ENCODE measurements at places on chromosomes 12 and 14. TPM values are rescaled to one million over a fixed set of nuclear protein-coding genes. Genes with fewer than 3 reads are reported as not detected.

DNA sequence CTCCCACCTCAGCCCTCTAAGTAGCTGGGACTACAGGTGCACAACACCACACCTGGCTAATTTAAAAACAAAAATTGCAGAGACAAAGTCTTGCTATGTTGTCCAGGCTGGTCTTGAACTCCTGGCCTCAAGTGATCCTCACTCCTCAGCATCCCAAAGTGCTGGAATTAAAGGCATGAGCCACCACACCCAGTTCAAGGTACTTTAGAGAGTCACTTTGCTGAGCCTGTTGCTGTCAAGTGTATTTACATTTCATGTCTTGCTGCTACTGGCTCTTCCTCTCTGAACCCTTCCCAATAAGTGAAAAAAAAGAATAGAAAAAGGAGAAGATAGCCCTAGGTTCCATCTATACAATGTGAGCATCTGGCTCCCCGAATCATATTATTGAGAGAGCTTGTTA lies 38.4 kb downstream of the SLCO1A2 start:
- no peak for DNase-seq

DNA sequence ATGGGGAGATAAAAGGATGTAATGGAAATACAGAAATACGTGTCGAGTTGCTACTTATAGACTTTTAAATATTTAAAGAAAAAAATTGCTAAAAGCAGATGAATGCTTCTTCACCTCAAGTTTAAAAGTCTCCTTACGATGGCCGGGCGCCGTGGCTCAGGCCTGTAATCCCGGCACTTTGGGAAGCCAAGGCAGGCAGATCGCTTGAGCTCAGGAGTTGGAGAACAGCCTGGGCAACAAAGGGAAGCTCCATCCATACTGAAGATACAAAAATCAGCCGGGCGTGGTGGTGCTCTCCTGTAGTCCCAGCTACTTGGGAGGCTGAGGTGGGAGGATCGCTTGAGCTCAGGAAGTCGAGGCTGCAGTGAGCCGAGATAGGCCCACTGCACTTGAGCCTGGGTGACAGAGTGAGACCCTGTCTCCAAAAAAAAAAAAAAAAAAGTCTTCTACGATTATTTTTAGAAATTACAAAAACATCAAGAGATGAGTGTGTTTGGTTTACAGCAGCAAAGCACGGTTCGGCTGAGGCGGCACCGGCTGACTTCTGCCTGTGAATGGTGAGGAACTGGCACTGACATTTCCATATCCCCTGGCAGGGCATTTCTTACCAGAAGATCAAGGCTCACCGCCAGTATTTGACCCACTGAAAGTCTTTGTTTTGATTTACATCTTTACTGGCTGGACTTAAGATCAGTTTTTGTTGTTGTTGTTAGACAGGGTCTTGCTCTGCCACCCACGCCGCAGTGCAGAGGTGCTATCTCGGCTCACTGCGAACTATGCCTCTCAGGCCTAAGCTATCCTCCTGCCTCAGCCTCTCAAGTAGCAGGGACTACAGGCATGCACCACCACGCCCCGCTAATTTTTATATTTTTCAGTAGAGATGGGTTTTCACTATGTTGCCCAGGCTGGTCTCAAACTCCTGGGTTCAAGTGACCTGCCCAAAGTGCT lies 3.9 kb upstream of the MTA1 start:
- DNase-seq: no peak

- DNase-seq: no peak
Observed at GRCh38 chr12:113468365-113469223, 3.1 kb downstream of the LHX5 start.

DNA sequence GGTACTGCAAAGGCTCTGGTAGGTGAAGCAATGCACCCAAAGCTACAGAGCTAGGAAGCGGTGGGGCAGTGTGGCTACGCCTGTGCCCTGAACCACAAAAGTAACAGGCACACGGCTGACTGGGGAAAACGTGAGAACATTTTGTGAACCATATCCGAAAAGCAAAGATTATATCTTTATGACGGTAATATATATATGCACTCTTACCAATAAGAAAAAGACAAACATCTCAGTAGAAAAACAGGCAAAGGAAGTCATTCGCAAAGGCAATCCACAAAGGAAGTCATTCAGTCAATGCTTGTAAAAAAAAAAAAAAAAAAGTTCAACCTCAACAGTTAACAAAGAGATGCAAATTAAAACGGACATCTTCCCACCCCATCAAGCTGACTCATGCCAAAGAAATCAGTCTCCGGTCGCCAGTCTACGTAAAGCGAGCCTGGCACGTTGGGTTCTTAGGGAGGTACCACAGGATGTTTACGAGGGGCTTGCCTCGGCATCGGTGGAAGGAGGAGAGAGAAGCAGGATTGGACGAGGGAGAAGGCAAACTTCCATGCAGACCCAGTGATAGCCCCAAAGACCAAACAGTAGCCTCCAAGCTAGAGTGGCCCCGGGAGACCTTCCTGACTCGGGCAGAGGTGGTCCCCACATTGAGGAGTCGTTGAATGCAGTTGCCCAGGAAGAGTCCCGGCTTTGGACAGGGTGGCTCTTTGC lies 39.4 kb upstream of the PPP2R5C start:
- DNase-seq: no peak

DNA sequence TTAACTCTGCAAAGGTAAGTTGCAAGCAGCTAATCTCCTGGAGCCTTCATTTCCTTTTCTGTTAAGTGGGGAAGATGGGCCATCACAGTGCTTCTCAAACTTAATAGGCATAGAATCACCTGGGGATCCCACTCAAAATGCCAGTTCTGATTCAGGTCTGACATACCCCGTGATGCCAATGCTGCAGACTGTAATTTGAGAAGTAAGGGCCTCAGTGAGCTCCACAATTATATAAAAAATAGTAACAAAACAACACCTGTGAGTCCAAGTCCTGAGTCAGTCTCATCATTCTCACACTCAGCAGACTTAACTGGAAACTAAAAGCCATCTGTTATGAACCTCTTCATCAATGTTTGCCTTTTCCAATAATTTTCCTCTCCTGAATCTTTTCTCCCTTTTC lies 10.8 kb upstream of the PSMA6 start:
- no peak for DNase-seq

GRCh38 chr12:112167718-112168525 lies 42.6 kb downstream of the TRAFD1 start:
- no peak for DNase-seq

GRCh38 chr12:112524676-112525425 lies 106.1 kb downstream of the PTPN11 start:
- DNase-seq: peak; percentile 66

DNA sequence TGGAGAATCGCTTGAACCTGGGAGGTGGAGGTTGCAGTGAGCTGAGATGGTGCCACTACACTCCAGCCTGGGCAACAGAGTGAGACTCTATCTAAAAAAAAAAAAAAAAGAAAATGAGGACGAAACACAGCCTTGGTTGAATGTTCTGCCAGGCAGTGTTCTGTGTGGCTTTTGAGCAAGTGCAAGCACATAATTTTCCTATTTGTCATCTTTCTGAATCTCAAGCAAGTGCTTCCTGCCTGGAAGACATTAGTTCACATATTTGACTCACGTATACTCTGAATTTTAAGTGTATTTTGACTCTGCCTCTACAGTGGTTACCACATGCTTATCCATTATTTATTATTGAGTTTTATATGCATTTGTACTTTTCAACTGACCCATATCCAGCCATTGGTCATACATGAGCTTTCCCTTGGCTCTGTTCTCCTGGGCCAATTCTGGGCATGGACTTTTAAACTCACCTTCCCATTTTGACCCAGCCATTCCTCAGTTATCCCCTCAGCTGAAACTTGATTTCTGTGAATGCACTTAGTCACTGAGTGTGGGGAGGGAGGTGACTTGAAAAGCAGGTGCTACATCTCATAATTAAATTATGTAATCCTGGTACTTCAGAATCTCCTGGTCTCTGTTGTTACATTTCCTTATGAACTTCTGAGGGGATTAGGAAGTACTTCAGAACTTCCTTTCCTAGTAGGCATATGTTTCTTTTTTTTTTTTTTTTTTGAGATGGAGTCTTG lies 8.1 kb downstream of the OR10G2 start:
- DNase-seq: peak; percentile 47

- no peak for DNase-seq
Observed at GRCh38 chr12:115440438-115440837, 756.5 kb upstream of the TBX3 start.

DNA sequence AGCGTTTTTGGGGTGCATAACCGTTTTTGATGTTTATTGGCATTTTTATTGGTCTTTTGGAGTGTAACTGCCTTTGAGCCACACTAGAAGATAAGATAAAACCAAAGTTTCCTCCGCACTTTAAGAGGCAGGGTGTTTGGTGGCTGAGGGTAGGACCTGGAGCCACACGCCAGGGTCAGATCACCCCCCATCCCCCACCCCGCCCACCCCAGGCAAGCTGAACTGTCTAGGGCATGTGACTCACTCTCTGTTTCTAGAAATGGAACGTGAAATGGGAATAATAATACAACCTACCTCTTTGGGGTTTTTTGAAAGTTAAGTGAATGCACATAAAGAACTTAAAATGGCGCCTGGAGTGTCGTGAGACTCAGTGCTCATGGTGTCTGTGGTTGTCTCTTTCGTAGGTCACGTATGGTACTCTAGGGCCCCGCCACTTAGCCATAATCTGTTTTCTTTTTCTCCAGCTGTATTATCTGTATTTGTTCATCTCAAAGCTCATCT lies 56.0 kb downstream of the PPP2R5C start:
- DNase-seq: no peak

DNA sequence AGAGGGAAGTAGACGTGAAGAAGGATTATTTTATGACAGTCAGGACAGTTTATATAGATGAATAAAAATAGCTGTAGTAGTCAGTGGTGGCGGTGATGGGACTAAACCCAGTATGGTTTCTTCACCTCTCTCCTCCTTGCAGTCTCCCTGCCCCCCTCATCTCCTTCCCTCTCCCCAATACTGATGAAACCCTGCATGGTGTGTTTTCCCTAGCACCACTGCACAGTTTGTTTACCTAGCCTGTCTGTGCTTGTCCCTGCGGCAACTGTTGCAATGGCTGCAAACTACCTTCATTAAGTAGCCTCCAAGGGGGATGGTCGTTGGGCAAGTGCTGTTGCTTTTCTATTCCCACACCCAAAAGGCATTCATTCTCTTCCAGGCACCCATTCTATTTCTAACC lies 14.7 kb downstream of the PCBP2 start:
- DNase-seq: peak; percentile 88

- DNase-seq: no peak
Observed at GRCh38 chr14:21486640-21487087, 9.7 kb downstream of the TOX4 start.

DNA sequence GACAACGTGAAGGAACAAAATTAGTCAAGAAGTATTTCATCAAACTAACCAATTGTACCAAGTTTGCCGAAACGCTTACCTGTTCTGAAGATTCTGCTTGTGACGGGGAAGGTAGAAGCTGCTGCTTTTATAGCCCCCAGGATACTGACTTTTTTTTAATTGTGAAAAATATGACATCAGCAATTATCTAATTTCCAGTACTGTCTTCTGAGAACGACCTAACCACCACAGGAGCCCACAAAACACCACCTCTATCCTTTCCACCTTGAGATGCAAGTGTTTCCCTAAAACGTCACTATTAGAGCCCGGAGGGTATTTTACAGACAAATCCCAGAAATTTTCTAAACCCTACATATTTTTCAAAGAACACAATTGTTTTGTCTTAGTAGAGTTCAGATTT lies at the start of gene IL22:
Gene IL22, minus strand, starts transcription at position 101 of the 400 bp plus-strand sequence. CDS start 156 bp downstream, outside the sequence.
- DNase-seq: no peak

DNA sequence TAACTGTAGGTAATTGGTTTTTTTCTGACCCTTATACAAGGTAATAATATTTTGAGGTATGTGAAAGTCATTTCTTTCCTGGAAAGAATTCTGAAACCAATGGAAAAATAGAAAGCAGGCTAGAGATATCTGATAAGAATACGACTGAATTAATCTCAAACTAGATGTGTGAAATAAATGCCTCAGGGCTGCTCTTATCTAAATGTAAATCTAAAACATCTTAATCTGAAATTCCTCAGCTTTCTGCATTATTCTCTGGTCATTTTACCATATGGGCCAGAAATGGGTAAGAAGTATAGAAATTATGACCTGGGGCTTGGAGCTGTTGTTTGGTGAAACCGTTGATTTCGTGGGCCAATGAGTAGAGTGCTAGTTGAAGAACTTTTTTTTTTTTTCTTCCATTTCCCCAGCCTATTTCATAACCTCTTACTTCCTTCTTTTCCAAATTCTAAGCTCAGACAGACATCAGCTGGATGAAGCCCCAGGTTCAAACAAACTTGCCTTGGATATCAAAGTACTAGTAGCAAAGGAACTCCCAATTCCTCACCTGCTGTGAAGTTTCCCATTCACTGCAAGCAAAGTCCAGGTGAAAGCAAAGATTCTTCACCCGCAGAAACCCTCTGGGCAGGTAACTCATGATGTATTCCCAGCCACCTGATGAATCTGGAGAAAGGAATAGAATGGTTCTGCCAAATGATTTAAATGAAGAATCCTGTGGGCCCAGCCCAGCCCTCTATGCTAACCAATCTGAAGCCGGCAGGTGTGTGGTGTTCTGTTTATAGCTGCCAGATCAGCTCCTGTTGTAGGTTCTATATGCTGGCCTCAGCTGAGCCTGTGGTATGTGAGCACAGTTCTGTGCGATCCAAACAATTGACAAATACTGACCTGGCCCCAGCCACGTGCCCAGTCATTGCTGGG lies 9.7 kb upstream of the FOS start:
- DNase-seq: no peak

DNA sequence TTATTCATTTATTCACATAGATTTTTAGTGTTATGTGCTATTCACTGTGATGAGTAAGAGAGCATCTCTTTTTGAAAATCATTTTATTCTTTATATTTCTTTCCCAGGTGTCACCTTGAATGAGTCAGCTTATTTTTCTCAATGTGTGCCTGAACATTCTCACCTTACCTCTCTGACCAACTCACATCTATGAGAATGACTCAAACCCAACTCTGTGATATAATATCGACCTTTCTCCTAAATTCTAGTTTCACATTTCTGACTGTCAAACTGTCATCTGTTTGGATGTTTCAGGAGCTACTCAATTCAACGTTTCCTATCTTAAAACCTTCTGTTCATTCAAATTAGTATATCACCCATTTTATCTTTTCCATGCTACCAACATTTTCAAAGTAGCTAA lies 630.8 kb downstream of the RERGL start:
- DNase-seq: peak; percentile 3

Gene WNT5B
- 0.79 TPM for total RNA-seq

Gene DHRS2
- not detected for total RNA-seq

Gene PMCH
- not detected for total RNA-seq

Gene LTBR
- 60.6 TPM for total RNA-seq

Gene ASB2
- total RNA-seq: 0.26 TPM

Gene AVPR1A
- total RNA-seq: not detected

Gene TMEM121
- 0.51 TPM for total RNA-seq

Gene PTPN6
- 12.4 TPM for total RNA-seq

Gene SLC7A8
- total RNA-seq: 1.1 TPM

Gene SGPP1
- total RNA-seq: 35.3 TPM

Gene TEX52
- total RNA-seq: not detected

Gene CPNE6
- not detected for total RNA-seq

Data from bronchial epithelial cell (primary cell).